ENCODE measurements at places on chromosomes 7 and 10.

DNA sequence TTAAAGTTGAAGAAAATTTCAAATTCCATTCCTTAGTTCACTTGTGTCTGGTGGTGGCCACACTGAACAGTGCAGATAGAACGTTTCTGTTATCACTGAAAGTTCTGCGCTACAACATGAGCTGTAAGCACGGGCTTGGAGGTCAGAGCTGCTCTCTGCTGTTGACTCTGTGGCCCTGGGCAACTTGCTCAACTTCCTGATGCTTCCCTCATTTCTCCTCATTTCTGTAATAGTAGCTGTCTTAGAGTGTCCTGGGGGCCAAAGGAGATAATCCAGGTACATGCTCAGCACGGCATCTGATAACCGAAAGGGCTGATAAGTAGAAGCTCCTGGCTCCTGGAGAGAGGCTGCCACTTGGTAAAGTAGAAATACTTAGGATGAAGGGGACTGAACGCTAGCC lies 92.3 kb upstream of the DUSP5 start:
- DNase-seq, result no peak

DNA sequence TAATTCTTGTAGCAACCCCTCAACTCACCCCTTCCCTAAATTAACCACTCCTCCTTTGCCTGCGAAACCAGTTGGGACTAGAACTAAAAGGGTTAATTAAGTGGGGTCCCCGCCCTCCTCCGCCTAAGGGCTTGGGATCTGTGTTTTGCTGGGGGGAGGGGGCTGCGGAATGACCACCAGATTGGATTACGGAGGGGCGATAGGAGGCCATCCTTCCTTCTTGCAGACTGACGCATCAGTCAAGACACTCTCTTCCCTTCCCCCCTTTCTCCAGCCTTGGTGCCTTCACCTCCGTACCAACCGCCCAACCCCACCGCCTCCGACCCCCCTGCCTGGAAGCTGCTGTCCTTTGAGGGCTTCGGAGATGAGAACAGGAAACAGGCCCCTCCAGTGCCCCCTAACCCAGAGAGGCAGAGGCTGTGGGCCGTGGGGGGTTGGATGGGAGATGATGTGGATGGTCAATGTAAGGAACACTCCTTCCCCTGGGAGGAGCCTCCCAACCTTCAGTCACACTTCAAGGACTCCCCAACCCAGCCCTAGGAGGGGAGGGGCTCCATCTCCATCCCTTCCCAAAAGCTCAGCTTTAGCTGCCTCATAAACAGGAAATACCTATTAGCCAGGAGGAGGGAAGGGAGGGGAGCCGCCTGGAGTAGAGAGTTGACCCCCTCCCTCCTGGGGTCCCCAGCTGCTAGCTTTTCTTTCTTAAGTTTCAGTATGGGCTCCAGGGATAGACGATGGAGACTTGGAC lies 997 bp upstream of the LDB1 start:
- DNase-seq, result no peak

DNA sequence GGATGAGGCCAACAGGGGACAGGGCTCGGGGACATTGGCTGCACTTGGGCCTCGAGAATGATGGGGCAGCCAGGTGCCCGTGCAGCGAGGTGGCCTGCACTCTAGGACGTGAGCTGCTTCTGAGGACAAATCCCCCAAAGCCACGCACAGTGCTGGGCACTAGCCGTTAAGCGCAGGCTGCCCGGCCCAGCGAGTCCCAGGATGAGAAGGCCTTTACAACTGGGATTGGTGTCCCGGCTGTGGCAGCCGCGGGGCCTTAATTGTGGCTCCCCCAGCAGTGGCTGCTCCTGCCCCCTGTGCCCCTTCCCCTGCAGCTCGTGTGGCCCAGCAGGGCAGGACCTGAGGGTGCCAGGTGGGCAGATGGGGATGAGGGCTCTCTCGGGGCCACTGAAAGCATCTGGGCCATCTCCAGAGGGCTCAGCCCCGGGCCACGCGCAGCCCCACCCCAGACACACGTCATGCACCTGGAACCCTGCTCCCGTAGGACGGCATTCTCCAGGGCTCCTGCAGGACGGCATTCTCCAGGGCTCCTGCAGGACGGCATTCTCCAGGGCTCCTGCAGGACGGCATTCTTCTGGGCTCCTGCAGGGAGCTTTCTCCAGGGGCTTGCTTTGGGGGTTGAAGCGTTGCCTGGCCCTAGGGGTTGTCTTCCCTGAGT lies 6.6 kb downstream of the PWWP2B start:
- DNase-seq, result no peak

DNA sequence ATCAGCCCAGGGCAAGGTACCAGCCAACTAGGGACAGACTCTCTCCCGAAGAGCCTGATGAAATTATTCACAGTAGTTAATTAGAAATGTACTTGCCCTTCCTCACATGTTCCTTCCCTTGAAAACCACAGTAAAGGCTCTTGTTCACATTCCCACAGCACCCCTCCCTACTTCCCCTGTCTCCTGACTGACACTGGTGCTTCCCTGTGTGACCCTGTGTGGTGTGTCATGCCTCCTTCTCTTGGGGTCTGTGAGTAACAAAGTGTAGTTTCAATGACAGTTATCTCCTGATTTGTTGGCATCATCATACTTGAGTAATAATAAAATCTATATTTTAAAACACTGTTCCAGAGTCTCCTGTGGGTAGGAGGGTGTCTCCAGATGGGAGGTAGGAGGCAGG lies 209.7 kb downstream of the ABCA13 start:
- DNase-seq, result no peak

- no peak for DNase-seq
These were observed 407.5 kb upstream of the AUTS2 start for GRCh38 chr7:69190763-69191162.

DNA sequence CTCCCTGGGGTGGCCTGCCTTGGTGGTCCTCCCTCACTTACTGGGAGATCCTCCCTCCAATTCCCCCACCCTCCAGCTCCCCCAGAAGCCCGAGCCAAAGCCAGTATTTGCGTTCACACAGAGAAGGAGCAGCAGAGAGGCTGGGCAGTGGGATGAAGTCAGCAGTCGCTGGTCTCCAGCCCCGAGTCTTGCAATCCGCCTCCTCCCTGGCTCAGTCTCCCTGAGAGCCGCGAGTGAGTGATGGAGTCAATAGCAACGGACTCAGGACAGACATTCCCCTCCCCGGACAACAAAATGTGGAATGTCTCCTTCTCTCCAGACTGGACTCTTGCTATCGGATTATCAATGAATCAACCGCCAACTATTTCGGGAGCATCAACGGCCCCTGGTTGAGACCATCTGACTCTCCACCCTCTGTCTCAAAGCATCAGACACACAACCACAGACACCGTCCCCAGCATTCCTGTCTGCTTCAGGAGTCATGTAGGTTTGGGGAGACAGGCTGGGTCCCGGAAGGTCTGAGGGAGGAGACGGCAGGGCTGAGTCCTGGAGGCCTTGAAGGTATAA lies 178.4 kb downstream of the SH3PXD2A start:
- DNase-seq, result no peak

DNA sequence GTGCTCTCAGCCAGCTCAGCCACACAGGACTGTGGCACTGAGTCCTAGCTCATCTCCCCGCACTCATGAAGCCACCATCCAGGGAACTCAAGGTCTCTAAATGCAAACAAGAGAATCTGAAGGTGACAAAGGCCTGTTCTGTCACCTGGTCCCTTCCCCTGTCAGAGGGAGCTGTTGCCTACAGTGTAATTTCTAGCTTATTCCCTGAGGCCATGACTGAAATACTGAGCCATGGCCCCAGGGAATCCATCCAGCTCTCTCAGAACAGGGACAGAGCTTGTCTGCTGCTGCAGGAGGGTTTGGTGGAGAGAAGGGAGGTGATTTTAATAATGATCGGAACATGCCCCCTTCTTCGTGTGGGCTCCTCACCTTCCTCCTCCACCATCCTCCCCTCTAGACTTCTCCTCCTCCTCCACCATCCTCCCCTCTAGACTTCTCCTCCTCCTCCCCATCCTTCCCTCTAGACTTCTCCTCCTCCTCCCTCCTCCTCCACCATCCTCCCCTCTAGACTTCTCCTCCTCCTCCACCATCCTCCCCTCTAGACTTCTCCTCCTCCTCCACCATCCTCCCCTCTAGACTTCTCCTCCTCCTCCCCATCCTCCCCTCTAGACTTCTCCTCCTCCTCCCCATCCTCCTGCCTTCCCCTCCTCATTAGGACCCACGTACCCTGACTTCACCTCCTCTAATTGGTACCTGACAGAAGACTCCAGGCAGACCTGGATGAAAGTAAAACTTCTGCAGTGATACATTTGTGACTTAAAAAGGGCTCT lies 338.0 kb upstream of the MKI67 start:
- no peak for DNase-seq

DNA sequence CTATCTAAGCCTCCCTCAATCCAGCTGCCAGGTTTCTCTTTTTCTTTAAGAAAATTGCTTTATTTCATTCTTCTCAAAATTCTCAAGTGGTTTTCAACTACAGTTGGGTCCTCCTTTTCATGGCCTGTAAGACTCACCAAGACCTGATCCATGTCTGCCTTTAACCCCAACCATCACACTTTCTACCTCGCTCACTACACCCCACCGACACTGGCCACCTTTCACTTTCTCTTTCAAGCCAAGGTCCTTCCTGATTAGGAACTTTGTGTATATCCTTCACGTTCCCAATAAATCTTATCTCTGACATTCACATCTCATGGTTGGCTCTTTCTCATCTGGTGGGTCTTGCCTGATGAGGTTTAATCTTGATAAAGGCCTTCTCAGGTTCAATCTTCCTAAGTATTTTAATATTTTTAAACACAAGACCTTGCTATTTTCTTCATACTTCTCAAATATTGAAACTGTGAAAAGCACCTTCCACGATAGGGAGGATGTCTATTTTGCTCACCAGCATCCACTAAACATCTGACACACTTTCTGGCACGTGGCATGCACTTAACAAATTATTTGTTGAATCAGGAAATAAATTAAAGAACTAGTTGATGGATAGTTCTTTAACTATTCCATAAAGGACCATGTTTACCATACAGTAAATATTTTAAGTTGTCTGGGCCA lies 624.8 kb downstream of the GRID1 start:
- DNase-seq, result no peak
